ENCODE measurements at places on chromosomes 6 and 20.

DNA sequence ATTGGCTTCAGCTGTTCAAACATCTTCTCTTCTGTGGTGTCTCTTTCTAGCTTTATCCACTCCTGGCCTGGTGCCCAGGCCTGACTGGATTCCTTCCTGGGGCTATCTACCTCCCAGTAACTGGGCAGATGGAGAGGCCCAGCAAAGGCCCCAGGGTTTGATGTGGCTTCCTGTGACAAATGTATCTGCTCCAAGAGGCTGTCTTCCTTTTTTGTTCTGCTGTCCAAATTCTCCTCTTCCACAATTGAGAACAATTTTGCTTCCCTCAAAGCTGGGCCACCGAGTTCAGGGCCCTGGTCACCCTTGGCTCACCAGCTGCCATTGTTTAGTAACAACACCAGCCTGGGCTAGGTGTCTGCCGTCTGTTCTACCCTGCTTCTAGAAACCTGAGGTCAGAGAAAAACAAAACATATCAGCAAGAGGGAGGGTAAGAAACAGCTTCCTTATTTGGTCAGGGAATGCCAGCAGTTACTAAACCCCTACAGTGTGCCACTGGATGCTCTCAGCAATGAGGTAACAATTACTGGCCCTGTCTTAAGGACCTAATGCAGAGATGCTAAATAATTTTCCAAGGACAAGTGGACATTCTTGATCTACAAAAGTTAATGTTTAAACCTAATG, 3.9 kb downstream of the ZFP57 start:
- DNase-seq, result no peak

DNA sequence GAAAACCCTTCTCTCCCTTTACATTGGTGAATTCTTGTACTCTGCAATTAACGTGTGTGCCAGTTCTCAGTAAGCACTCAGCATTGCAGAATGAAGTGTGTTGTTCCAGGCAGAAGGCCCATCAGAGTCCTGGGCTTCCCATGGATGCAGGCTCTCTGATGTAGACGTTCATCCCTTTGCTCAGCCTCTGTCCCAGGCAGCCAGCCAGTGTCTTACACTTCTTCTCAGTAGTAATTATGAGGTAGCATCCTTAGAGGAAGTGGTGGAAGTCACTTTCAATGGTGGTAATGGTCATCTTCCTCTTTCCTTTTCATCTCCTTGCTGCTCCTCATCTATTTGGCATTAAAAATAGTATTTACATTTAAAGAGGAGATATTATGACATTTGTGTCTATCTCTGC, 66.7 kb upstream of the FYN start:
- DNase-seq, result no peak

GRCh38 chr6:6714118-6714897, 125.8 kb downstream of the LY86 start:
- no peak for DNase-seq

DNA sequence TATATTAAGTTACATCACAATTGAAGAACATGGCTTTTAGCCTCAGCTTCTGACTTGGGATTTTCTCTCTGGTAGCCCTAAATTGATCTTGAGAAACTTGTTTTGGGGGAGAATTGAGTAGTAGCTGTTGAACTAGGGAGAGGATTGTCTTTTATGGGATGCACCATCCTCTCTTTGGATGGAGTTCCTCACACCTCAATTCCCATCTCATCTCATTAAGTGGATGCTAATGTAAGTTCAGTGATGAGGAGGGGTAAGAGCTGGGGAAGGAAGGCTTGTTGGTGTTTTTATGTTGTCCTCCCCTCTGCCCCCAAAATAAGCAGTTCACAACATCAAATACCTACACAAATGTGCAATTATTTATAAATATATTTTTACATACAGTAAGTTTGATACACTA, 4.0 kb downstream of the GJA1 start:
- DNase-seq, result no peak

DNA sequence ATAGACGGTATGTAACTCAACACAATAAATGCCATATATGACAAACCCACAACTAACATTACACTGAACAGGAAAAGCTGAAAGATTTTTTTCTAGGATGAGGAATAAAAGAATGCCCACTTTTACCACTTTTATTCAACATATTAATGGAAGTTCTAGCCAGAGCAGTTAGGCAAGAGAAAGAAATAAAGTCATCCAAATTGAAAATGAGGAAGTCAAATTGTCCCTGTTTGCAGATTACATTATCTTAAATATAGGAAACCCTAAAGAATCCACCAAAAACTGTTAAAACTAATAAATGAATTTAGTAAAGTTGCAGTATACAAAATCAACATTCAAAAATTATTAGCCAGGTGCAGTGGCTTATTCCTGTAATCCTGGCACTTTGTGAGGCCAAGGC, 24.6 kb upstream of the ADGB start:
- DNase-seq, result no peak

GRCh38 chr20:10172998-10173655, 45.5 kb upstream of the SNAP25 start:
- DNase-seq, result peak; percentile 76

DNA sequence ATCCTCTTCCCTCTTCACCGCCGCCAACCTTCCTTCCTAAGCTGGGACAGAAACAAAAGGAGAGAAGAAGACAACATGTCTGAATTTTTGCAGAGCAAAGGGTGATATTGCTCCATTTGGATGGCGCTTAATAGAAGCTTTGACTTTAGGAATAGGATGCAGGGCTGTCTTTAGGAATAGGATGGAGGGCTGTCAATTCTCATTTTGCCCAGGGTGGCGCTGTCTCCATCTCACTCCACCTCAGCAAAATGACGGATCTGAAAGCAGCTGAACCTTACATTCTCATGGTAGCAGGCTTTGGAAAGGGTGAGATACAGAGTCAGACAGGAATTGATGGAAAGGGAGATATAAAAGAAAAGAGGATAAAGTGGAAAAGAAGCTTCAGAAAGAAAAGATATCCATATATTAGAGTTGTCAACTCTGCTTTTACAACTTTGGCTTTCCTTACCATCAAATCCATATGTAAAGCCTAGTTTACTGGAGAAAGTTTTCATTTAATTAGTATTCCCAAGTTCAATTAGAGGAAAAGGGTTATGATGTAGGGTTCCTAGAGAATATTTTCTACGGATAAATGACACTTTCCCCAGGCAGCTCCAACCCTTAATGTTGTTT, 2.4 kb downstream of the MTCL3 start:
- DNase-seq, result peak; percentile 86

DNA sequence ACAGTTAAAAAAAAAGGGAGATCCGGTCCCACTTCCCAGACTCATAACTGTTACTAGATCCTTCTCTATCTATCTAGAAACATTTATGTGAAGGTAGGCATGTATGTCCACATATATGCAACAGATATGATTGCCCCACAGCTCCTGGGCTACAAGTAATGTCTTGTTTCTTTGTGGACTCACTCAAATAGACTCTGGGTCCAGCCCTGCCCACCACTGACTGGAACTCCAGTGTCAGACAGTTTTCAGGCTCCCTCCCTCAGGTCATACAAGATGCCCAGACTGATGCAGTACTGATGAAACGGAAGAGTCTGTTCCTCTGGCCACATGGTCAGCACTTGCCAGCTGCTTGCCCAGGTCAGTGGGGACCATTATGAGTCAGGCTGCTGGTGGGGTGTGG, 30.8 kb upstream of the IER3 start:
- no peak for DNase-seq

DNA sequence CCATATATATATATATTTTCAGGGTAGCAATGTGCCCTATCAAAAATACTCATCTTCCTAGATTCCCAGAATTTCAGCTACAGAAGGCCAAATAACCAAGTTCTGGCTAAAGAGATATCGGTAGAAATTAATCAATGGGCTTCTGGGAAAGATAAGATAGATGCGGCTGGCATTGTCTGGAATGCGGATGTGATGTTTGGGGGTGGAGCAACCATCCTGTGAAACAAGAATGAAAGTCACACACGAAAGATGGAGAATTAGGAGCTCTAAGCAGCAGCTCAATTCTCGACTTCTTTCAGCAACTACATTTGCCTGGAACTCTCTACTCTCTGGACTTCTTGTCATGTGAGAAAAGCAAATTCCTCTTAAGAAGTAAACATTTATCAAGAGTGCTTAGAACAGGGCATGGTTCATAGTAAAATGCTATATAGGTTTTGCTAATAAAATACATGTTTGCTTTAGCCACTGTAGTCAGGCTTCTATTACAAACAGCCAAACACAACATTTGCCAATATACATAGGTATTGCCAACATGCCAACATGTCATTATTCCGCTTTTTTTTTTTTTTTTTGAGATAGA, 90.8 kb downstream of the CLIC5 start:
- DNase-seq, result no peak

DNA sequence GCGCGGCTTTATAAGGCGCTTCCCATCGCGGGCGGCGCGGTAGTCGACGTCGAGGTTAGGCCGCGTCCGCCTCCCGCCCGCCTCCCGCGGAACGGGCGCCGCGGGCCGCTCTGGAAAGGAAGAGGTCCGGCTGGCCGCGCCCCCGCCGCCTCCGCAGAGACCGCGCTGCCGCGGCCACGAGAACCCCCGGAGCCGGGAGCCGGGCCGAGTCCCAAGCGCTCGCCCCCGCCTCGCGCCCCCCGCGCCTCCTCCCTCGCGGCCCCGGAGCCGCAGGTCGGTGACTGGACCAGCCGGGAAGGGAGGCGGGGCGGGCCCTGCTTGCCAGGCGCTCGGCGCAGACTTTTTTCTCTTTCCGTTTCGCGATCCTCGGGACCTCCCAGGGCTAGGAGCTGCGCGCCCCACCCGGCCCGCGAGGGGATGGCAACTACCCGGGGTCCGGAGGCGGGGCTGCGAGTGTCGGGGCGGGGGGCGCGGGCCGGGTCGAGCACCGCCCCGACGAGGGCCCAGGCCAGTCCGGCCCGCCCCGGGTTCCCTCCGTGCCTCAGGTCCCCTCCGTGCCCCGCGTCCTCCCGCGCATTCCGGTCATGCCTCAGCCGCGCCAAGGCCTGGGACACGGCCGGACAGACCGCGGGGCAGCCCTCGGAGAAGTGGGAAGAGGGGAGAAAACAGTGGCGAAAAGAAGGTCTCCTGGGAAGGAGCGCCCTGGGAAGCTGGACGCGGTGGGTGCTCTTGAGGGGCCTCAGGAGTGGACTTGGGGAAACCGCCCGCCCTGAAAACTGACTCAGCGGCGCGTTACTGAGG, 417 bp upstream of the PXDC1 start:
- peak; percentile 76 for DNase-seq

DNA sequence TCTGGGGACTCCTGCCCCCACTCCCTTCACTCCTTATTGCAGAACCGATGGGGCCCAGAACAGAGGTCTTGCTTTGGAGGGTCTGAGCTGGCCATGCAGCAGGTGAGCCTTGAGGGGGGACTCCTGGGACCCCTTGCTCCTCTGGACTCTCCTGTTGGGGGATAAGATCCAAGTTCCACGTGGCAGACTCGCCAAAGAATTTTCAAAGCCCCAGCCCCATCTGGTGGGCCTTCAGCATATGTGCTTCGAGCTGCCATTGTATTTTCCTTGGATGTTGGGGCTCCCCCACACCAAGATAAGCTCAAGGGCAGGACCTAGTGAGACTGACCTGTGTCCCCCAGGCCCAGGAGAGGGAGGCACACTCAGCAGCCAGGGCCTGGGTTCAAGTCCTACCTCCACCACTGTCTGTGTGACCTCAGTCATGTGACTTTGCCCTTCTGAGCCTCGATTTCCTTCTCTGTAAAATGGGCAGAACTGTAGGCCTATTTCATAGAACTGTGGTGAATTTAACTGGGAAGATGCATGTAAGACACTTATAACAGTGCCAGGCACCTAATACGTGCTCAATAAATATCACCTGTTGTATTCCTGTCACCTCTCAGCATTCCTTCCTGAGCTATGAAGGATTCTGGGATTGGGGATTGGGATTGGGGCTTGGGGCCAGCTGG, 115.5 kb downstream of the VEGFA start:
- DNase-seq, result no peak

DNA sequence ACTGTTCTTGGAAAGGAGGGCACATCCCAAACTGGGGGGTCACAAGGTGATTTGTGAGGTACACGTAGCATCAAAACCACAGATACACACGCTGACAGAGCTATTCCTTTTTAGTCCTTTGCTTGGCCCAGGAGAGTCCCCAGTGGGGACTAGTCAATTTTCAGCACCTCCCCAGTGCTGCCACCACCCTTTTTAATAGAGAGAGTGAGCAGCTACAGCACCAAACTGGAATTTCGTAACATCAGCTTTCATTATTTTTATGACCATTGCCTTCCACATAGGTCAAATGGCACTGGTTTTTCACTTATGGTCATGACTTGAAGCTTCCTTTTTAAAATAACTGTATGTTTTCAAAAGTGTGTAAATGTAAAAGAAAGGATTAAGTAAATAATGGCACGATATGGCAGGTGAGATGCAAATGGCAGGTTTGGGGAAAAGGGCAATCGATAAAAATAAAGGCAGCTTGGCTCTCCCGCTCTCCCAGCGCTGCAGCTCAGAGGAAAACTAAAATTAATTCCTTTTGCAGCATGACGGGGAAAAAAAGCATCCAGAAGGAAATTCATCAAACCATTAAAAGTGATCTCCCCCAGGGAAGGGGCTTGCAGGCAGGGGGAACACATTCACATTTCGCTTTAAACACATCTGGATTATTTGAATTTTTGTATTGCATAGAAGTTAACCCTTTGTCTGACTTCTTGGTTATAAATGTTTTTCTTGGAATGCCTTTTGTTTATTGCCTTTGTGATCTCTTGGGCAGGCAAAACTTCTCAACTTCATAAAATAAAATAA, 95.2 kb downstream of the ANKRD60 start:
- DNase-seq, result no peak

DNA sequence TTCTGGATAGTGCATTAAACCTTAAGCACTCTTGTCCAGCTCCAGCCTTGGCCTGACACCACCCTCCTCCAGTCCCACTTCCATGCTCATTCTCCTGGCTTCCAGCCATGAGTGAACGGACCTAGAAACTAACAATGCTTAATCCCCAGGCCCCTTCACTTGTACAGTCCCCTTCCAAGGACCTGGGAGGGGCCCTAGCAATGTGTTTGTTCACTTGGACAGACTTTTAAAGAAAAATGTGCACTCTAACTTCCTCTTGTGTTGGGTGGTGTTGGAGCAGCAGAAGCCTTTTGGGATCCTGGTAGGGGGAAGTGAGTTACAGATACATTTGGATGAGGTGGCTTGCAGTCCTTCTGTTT, 48.9 kb upstream of the CCN6 start:
- DNase-seq, result no peak

GRCh38 chr6:11909696-11910132, 102.4 kb upstream of the HIVEP1 start:
- peak; percentile 59 for DNase-seq

GRCh38 chr20:20896606-20897005, 184.2 kb upstream of the RALGAPA2 start:
- DNase-seq, result no peak

DNA sequence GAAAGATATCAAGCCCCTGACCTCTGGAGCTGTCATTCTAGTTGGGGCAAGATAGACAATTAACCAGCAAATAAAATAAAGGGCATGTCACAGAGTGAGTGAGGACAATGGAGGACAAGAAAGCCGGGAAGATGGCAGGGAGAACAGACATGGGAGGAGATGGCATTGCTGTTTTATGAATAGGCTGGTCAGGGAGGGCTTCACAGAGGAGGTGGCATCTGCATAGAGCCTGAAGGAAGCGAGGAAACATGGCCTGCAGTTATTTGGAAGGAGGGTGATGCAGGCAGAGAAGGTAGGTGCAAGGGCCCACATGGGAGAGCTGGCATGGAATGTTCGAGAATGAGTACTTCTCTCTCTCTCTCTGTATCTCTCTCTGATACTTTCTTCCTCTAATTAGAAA, 63.7 kb downstream of the EFCAB8 start:
- DNase-seq, result no peak

Measured in putamen (tissue), 1 donor.